ENCODE measurements at places on chromosomes 16 and 17.

- DNase-seq: no peak
Observed at GRCh38 chr17:62916684-62917571, 49.1 kb upstream of the TANC2 start.

GRCh38 chr16:84725481-84726078, 25.8 kb downstream of the USP10 start:
- no peak for DNase-seq

GRCh38 chr16:11108466-11108805, 147.6 kb downstream of the SOCS1 start:
- no peak for DNase-seq

GRCh38 chr17:9336817-9337216, 238.8 kb downstream of the STX8 start:
- no peak for DNase-seq

DNA sequence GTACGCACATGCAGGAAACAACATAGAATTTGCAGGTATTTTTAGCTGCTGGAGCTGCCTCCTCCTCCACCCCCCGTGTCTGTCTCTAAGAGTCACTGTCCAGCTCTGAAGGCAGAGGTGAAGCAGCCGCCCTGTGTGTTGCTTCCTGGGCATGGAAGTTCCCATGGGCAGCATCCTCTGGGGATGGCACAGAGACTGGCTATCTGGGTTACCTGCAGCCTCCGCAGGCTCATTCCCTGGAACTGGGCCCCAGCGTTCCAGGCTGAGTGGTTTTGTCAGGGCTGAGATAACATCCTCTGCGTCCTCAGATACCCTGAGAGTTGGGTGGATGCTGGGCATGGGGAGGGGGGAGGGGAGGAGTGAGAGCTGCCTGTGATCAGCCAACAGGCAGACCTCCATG, 41.5 kb upstream of the MRTFB start:
- DNase-seq: no peak

GRCh38 chr17:27585153-27585681, 45.8 kb upstream of the LGALS9 start:
- no peak for DNase-seq

- no peak for DNase-seq
Observed at GRCh38 chr16:83936581-83937165, 16.4 kb upstream of the OSGIN1 start.
